ENCODE measurements at places on chromosomes 6 and 20.

- no peak for DNase-seq
Observed at GRCh38 chr6:17628873-17629272, 28.8 kb downstream of the FAM8A1 start.

DNA sequence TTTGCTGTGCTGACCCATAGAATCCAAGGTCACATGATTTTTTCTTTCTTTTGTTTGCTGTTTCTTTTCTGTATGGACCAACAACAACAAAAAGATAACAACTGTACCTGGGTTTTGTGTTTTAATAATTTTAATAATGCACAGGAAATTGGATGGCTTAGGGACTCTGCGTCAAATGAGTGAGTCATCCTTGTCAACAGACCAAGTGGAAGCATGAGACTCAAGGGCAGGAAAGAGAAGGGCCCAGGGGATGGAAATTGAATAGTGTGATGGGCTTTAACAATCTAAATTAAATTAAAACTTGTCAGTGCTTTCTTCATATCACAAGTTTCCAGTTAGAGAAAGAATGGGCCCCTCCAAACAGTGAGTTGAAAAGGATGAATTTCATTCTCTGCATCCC lies 413.0 kb downstream of the PREX1 start:
- DNase-seq, result no peak

- DNase-seq, result peak; percentile 89
Observed at GRCh38 chr20:50020288-50020687, 37.5 kb downstream of the SNAI1 start.

DNA sequence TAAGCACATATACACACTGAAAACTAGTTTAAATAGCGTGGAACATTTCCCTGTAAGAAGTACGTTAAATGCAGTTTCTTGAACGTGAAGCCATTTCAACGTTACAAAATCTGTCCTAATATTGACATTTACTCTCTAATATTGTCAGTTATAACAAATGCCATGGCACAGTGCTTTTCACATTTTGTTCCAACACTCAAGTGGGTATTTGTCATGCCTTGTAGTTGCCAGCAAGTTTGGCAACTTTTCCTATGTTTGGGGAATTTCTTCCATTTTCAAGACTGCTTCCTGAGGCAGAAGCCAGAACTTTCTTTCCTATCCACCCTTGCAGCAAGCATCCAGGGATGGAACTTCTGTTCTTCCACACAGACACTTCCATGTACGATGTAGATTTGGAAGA lies 63.0 kb downstream of the STX11 start:
- DNase-seq, result no peak

DNA sequence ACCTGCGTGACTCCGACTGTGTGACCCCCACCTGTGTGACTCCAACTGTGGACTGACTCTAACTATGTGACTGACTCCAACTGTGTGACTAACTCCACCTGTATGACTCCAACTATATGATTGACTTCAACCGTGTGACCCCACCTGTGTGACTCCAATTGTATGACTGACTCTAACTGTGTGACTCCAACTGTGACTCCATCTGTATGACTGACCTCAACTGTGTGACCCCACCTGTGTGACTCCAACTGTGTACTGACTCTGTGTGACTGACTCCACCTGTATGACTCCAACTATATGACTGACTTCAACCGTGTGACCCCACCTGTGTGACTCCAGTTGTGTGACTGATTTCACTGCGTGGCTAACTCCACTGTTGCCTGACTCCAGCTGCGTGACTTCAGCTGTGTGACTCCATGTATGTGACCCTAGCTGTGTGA lies 38.6 kb downstream of the SYNJ2 start:
- DNase-seq, result no peak

- no peak for DNase-seq
Observed at GRCh38 chr6:65117817-65118409, 589.1 kb downstream of the EYS start.

GRCh38 chr20:62048821-62049291 lies 16.8 kb downstream of the TAF4 start:
- no peak for DNase-seq

GRCh38 chr6:149648148-149649145 lies at the start of gene KATNA1:
KATNA1 (minus strand) TSS chr6:149648714; CDS start chr6:149638547, 10,167 bp downstream.
- peak; percentile 78 for DNase-seq

DNA sequence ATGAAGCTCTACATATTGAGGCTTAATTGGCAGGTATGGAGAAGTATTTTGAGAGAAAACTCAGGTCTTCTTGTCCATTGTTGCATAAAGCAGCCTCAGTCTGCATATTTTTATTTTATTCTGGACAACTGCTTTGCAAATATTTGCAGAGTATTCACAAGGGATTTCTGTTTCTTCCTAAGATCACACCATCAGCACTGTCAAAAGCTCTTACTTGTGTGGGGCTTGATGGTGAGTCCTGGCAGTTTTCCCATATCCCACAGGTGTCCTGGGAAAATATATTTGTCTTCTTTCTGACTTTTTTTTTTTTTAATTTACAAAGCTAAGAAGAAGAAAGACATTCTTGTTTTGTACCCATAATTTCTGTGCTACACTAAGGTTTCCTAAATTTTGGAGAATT lies 16.9 kb upstream of the MLIP start:
- no peak for DNase-seq

DNA sequence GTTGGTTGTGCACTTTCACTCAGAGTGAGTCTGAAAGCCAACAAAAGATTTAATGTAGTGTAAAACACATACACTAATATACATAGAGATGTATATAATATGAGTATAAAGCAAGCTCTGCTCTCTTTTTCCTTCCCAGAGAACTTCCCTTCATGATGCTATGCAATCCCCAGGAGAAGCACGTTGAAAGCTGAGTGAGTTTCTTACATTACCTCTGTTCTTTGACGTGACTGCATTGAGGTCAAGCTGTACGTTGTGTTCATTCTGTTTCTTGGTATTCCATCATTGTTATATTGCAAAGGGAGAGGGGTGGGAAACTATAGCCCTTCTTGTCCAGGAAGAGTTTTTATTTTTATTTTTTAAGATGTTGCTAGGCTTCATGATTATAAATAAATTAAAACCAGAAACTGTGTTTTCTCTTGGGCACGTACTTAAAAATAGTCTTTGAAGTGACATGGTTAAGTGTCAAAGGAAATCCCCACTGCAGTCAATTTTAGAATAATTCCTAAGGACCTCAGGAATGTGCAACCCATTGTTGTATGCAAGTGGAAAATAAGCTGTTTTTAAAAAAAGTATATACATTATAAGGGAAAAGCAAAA lies 651.0 kb downstream of the CD109 start:
- DNase-seq, result no peak

All from NCI-H226 (cell line).